Fibroblast of upper back skin (primary cell): ENCODE measurements at places on chromosomes 2 and 18.

GRCh38 chr2:30072250-30072842, 74.5 kb upstream of the YPEL5 start:
- peak; percentile 73 for DNase-seq

DNA sequence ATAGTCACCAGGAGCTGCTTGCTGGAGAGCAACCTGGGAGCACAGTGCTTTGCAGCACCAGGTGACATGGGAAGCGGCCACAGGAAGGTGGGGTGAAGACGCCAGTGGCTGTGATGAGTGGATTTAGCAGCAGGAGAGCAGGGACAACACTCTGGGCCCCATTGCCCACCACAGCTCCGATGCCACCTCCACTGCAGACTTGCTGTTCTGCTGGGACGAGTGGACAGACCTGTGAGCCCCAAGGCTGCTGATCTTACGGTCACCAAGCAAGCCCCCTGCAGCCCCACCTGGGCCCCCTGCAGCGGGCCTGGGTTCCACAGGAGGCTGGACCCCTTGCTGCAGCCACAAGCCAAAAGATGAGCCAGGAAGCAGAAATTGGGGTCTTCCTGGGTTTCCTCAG, 73.7 kb downstream of the CTIF start:
- DNase-seq, result no peak

DNA sequence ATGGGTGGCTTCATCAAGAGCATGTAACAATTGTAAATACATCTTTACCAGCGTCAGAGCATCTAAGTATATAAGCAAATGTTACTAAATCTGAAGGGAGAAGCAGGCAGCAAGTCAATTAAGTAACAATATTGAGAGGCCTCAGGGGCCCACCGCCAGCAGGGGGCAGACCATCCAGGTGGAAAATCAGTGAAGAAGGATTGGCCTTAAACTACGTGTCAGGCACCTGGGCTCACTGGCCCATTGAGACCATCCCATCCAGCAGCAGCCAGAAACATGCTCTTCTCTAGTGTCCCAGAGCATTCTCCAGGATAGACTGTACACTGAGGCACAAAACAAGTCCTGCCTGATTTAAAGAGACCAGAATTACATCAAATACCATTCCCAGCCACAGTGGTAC, 96.2 kb upstream of the SNTG2 start:
- peak; percentile 16 for DNase-seq

DNA sequence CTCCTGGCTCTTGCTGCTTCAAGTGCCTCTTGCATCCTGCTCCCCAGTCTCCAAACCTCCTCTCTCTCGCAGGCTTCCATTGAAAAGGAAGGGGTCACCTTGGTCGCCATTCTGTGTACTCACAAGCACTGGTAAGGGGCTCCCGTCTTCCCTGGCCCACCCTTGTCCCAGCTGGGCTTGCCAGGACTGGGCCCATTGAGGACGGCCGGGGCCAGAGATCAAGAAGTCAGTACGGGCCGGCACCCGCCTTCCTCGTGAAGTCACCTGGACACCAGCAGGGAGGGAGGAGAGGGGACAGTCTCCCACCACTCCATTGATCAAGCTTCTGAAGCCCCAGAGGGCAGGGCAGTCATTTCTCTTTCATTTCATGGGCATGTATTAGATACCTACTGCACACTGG, 16.0 kb upstream of the CATIP start:
- no peak for DNase-seq

GRCh38 chr2:239445771-239446524, 45.1 kb upstream of the HDAC4 start:
- no peak for DNase-seq

GRCh38 chr18:63273222-63273927, 46.2 kb downstream of the BCL2 start:
- DNase-seq, result no peak

DNA sequence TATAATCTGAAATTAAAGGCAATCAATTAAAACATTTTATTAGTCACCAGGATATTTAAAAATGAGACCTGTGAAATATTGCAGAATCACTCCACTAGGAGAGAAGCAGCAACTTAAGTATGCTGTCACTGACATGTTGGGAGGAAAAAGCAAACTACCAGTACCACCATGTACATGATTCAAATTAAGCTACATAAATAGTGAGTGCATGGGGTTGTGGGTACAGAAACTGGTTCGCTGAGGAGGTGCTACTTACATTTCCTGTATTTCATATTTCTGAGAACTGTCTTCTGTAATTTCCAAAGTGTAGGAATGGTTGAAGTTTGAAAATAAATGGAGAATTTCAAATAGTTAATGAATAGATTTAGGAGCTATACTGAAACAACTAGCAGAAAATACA, 7.9 kb upstream of the NR4A2 start:
- DNase-seq, result no peak

DNA sequence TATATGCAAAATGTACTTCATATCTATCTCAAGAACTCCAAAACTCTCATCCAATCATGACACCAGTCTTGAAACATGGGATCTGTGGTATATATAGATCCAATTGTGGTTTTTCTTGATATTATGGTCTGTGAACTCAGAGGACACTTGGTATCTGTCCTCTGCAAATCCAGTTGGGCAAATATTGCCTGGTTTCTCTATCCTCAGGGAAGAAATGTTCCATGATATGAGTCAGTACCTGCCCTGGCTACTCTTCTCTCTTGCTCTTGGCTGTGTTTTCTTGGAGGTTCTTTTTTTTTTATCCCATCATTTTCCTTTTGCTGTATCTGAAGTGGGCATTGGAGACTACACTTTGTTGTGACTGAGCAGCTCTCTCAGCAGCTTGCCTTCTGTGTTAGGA, 10.9 kb downstream of the NBEAL1 start:
- DNase-seq, result peak; percentile 5

DNA sequence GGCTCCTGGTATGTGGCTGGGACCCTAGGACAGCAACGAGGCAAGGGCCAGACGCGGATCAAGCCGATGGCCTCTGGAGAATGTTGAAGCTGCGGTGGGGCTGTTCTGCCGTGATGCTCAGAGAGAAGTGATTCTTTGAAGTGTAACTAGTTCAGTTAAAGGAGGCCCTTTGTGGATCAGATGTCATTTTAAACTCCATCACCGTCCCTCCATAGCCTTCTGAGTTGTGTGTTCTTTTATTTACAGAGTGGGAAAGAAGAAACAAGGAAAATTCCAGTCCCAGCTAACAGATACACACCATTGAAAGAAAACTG, 403 bp downstream of the PNO1 start:
- no peak for DNase-seq
